ENCODE measurements at places on chromosomes 6 and 20.

- DNase-seq = no peak
Measured at GRCh38 chr20:55792049-55792448, 213.3 kb downstream of the CBLN4 start.

DNA sequence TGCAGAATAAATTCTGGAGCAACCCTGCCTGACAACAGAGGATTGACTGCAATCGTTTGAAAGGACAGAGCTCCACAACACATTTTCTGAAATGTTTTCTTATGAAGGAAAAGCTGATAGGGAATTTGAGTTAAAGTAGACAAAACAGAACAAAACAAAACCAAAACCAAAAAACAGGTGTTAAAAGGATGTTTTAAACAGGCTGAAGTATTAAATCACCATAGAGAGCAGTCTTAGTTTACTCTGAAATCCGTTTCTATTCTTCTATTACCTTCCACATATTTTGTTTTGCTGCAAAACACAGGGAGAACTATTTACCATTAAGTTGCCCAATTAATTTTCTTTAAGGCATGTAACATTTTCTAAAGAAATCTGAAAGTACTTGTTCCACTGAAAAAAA is 93.4 kb upstream of the MLIP start:
- DNase-seq = no peak

- DNase-seq = no peak
Measured at GRCh38 chr6:45521226-45521625, 143.5 kb upstream of the SUPT3H start.

DNA sequence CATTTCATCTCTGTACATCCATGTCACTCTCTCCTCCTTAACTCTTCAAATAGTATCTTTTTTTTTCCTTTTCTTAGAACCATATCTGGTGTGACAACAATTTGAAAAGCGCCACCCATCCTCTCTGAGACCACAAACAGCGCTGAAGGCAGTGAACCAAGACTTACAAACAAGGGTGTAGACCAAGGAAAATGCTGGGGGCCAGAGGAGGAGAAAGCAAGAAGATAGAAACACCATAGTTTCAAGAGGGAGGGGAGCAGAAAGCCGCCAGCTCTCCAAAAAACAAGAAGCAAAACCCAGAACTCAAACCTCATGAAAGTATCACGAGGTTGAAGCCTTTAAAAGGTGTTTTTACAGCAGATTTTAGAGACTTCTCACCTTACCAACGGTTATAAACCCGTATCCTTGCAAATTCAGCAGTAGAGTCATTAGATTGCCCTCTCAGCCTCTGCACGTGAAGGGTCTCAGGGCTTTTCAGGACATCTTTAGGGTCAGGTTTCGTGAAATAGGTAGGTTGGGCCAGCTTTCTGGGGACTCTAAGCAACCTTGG is 13.3 kb upstream of the RIPOR2 start:
- no peak for DNase-seq

GRCh38 chr6:9789201-9789600 is 625.7 kb downstream of the TFAP2A start:
- DNase-seq = no peak

- DNase-seq = no peak
Measured at GRCh38 chr6:26103141-26103769, 16.0 kb downstream of the HFE start.

Data from T1000 (cell line).